CD8-positive, alpha-beta T cell (primary cell): ENCODE measurements at places on chromosomes 1 and 21. TPM values are rescaled to one million over a fixed set of nuclear protein-coding genes. Genes with fewer than 3 reads are reported as not detected.

GRCh38 chr1:119712342-119713038 lies 756 bp downstream of the PHGDH start:
- peak; percentile 28 for DNase-seq

Gene PEX11B
- total RNA-seq, result 11.8 TPM

GRCh38 chr1:4596486-4596885 lies 57.9 kb upstream of the AJAP1 start:
- DNase-seq, result peak; percentile 19

Gene CELA3A
- not detected for total RNA-seq

GRCh38 chr1:116713474-116713873 lies 40.8 kb upstream of the CD2 start:
- DNase-seq, result no peak

GRCh38 chr1:10626131-10626731 lies 151.5 kb downstream of the PEX14 start:
- DNase-seq, result no peak

GRCh38 chr1:2489615-2490014 lies 13.5 kb downstream of the PLCH2 start:
- DNase-seq, result no peak

DNA sequence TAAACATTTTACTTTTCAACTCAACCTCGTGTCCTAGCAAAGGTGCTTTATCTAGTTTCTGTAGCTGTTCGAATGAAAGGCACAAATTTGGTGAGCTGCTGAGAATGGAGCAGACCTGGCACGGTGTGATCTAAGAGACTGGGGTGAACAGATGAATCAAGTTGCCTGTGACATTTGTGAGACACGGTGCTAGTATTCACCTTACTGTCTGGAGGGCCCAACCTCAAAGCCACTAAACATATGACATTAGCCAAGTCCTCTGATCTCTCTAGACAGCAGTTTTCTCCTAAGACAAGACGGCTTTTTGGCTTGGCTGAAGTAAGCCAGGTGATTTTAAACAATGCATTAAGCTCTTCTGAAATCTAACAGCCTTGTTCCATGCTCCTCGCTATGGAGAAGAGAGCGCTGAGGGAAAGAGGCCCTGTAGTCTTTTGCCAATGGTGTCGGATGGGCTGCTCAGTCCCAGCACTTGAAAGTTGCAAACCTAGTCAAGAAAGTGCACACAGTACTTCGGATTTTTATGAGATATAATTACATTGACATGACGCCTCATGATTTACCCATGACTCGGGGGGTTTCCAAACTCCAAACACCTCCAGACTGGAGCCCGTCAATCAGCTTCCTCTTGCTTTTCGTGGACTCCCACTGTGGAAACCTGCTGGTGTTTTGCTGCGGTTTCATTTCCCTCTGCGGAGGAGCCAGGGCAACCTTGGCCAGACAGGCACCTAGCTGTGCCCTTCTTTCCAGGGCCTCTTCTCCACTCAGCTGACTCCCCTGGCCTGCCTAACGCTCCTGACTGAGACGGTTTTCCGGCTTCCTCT lies 794 bp upstream of the TOR3A start:
- DNase-seq, result peak; percentile 70

GRCh38 chr1:38258085-38258627 lies 211.6 kb upstream of the POU3F1 start:
- no peak for DNase-seq

DNA sequence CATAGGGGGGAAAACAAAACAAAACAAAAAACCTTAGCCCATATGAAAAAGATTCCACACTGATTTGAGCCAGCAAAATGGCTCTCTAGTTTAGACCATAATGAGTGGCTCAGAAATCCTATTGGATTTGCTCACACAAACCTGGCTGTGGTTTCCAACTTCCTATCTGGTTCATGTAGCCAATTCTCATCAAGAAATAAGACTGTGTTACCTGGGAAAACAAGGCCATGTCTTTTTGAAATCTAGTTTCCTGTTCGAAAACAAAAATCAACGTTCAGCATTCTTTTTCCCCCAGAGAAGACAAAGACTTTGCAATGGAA lies 69.2 kb downstream of the TBX15 start:
- DNase-seq, result no peak

Gene STIL
- 1.4 TPM for total RNA-seq

DNA sequence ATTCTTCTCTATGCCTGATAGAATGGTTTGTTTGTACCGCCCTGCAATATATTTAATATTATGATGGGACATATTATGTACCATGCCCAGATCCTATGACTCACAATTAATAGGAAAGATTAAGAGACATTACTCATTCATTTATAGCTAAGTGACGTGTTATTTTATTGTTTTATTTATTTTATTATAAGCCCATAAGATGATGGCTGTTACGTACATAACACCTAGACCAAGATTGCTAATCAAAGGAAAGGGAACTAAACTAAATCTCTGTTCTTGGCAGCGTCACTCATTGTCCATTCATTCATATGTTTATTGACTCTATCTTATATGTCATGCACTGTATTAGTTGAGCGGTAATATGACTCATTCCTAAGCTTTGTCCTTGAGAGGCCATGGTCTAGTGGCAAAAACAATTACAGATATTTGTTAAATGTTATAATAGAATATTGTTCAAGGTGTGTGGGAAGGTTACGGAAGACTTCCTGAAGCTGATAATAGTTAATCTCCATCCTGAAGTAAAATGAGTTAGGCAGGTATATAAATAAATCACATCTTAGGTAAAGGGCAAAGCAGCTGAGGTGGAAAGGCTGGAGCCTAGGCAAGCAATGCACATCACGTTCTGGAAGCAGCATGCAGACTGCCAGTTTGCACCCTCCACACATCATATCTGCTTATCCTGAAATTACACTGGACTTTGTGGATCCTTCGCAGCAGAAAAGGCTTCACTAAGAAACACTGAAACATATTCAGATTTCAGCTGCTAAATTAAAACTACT lies 16.6 kb upstream of the CD55 start:
- DNase-seq, result no peak

GRCh38 chr1:43968348-43968948 lies 1.4 kb upstream of the DPH2 start:
- DNase-seq, result no peak

Gene MCOLN3
- total RNA-seq, result 0.11 TPM

Gene AMPD1
- total RNA-seq, result not detected

Gene FMN2
- total RNA-seq, result not detected

Gene LIX1L
- 16.4 TPM for total RNA-seq

DNA sequence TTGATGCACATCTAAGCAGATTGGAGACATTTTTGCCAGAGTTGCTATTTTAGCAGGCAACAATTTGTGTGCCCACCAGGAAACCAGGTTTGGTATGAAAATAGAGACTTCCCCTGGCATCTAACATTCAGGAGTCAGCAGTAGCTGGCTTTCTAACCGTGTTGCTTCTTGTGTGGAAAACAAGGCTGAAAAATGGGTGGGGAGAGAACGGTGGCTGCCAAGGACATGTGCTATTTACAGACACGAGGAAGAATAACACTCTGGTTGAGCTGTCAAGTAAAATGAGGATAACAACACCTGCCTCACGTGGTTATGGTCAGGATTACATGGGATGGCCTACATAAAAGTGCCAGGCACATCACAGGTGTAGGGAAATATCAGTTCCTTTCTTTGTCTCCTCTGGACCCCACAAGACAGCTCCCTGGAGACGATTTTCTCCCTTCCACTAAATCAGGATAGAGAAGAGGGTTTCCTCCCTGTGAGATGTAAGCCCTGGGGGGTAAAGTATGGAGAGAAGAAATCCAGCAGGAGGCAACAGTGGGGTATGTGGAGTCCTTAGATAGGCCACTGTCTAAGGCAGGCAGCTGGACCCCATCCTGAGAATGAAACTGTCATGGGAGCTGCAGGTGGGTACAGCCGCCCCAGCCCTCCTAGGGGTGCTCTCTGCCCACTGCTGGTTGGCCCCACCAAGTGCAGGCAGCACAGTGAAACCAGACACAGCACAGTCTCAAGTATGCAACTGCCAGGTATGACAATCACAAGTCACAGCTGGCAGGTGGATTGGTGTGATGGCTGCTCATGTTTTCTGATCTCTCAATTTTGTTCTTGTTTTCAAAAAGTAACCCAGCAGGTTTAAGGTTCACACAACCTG lies 80.3 kb downstream of the TENT5C start:
- no peak for DNase-seq

DNA sequence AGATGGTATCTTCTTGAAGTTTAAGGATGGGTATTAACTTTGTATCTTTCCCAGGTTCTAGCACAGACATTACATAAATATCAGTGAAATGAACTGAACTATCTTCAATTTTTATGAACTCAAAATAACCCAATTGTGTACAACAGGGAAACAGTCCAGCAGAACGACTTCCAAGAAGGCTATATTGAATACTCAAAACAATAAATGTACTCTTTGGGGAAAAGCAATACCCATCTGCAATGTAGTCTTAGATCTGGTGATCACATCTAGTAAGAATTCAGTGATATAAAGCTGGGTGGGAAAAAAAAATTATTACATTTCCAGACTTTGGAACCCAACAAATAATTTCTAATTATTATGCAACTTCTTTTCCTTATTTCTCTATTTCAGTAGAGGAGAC lies 33.1 kb upstream of the GORAB start:
- DNase-seq, result no peak

Gene BRDT
- total RNA-seq, result 0.11 TPM

Gene SPRR1B
- total RNA-seq, result not detected

DNA sequence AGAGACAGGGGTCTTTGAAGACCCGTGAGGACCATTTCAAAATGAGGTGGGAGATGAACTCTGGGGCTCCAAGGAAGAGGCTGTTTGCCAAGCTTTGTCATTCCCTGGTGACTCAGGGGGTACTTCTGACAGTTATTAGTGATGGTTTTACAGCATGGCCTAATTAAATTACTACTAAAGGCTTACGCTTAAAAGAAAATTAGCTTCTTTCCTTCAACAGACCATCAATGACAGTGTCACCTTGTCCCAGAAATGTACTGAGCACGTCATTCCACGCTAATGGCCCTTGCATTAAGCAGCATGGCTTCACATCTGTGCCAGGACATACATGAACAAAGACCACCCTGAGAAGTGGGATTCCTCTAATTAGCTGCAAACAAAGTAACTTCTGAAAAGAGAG lies 5.1 kb upstream of the UTS2 start:
- no peak for DNase-seq

DNA sequence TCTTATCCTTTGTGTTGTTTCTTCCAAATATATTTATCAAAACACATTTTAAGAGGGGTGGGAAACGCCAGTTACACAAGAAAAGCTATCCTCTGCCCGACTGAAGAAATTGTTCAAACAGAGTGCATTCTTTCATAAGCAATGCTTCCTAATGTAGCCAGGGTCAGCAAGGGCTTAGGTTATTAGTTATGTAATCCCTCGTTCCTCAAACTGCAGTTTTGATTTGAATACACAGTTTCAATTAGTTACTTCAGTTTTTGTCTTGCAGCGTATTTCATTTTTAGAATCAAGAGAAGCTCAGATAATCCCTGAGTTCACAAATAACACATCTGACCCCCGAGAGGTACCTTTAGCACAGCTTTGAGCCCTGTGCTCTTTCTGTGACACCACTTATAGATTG lies 141.7 kb upstream of the NRIP1 start:
- DNase-seq, result no peak

Gene HSD3B2
- not detected for total RNA-seq
